ENCODE measurements at places on chromosomes 6 and 20. TPM values are rescaled to one million over a fixed set of nuclear protein-coding genes. Genes with fewer than 3 reads are reported as not detected.

GRCh38 chr20:59403962-59404314 is 103.5 kb downstream of the EDN3 start:
- no peak for DNase-seq

IMPG1 gene
- total RNA-seq: not detected

- peak; percentile 65 for DNase-seq
Measured at GRCh38 chr6:83055366-83055964, 10.2 kb downstream of the UBE3D start.

BPIFB4 gene
- total RNA-seq: not detected

- DNase-seq: no peak
Measured at GRCh38 chr6:79373880-79374279, 139.4 kb upstream of the HMGN3 start.

GRCh38 chr6:28811873-28812272 is 111.9 kb downstream of the TRIM27 start:
- no peak for DNase-seq

GRCh38 chr6:108596956-108597355 is 36.2 kb downstream of the FOXO3 start:
- DNase-seq: no peak

DNA sequence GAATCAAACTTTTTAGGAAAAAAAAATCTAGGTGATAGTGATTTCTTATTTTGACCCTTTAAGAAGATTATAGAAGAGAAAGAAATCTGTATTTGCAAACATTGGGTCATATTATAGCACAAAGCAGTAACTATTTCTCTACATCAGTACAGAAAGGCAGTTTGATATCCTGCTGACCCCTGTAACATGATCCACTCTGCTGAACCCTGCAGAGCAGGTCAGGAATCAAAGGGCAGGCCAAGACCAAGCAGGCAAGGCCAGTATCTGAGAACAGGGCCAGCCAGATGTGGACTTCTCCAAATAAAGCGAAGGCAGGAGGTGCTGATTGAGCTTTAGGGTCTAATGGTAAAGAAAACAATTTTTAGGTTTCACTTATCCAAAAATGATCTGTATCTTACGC is 239.4 kb downstream of the PTPRK start:
- DNase-seq: no peak

GRCh38 chr6:34696189-34696738 is 303 bp downstream of the ILRUN start:
- DNase-seq: no peak

SUMO4 gene
- total RNA-seq: not detected

CD24 gene
- 1.3 TPM for total RNA-seq

- DNase-seq: peak; percentile 74
Measured at GRCh38 chr6:96014846-96015517, 792 bp upstream of the FUT9 start.

ADGRB3 gene
- total RNA-seq: not detected

GRCh38 chr6:86949771-86950170 is 12.4 kb downstream of the HTR1E start:
- peak; percentile 61 for DNase-seq

PNLDC1 gene
- not detected for total RNA-seq

- DNase-seq: no peak
Measured at GRCh38 chr20:34220561-34220960, 20.7 kb upstream of the ASIP start.

DNA sequence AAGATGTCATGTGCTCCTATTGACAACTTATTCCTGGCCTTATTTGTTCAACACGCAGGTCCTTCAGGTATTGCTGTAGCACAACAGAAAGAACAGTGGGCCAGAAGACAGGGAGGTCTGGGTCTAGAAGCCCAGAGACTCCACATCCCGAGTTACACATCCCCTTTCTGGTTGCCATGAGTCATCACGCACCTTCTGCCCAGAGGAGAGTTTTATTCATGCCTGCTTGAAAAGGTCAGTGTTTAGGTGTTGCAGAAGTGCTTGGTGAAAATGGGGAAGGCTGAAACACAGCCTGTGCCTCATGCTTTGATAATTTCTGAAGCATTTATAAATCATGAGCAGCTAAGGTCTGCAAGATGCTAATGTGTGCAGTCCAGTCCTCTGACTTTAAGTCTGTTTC is 256.4 kb downstream of the GMPR start:
- DNase-seq: no peak

DNA sequence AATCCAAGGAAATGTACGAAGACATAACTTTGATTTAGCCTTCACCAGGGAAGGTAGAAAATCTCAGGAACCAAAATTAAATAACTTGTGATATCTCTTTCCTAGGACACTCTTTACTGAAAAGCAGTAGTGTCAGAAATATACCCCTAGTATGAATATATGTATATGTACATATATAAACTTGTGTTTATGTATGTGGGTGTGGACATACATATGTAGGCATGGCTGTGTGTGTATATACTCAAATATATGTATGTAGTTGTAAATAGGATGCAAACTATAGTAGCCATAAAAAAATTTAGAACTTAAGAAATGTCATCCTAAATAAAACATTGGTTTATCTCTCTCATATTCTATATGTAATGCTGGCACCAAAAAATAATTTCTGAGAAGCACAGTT is 500.8 kb downstream of the ADGRB3 start:
- no peak for DNase-seq

FLRT3 gene
- total RNA-seq: not detected

EDN1 gene
- 0.49 TPM for total RNA-seq

SNX21 gene
- 45.6 TPM for total RNA-seq

PEX7 gene
- 5.8 TPM for total RNA-seq

DNA sequence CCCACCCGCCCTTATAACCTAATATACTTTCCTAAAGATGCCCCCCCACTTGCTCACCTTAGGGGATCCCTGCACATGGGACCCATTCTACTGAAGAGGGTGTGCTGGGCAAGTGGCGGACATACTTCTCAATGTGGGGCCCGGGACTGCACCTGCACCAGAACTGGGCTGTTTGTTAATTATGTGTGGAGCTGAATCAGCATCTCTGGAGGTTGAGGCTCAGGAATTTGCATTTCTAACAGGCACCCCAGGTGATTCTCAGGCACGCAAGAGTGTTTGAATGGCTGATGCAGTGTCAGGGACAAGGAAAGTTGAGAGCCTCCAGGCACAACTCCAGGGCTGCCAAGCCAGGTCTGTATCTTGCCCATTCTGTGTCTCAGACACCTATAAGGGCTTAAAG is 8.9 kb upstream of the PTPRT start:
- no peak for DNase-seq

HS3ST5 gene
- total RNA-seq: not detected

DNA sequence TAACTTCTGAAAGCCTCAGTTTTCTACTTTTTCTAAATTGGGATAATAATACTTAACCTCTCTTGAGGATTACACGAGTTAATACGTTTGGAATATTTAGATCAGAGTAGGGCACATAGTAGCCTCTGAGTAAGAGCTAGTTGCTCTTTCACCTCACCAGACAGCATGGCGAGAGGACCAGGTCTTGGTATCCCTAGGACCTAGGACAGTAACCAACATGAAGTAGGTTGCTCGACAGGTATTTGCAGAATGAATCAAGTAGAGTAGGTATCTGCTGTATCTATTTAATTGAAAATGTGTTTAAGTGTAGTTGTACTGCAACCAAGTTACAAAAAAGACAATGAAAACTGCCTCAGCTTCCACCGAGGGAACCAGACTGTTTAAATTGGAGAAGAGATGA is 1.4 kb downstream of the CDC5L start:
- no peak for DNase-seq

- no peak for DNase-seq
Measured at GRCh38 chr6:75893776-75894152, 144.7 kb downstream of the MYO6 start.

GRCh38 chr6:16227048-16227562 is 11.3 kb upstream of the GMPR start:
- no peak for DNase-seq

- DNase-seq: peak; percentile 67
Measured at GRCh38 chr20:24472426-24472825, 3.0 kb downstream of the SYNDIG1 start.

POLH gene
- total RNA-seq: 16.9 TPM

MAP1LC3A gene
- not detected for total RNA-seq

THEMIS gene
- total RNA-seq: not detected

DNA sequence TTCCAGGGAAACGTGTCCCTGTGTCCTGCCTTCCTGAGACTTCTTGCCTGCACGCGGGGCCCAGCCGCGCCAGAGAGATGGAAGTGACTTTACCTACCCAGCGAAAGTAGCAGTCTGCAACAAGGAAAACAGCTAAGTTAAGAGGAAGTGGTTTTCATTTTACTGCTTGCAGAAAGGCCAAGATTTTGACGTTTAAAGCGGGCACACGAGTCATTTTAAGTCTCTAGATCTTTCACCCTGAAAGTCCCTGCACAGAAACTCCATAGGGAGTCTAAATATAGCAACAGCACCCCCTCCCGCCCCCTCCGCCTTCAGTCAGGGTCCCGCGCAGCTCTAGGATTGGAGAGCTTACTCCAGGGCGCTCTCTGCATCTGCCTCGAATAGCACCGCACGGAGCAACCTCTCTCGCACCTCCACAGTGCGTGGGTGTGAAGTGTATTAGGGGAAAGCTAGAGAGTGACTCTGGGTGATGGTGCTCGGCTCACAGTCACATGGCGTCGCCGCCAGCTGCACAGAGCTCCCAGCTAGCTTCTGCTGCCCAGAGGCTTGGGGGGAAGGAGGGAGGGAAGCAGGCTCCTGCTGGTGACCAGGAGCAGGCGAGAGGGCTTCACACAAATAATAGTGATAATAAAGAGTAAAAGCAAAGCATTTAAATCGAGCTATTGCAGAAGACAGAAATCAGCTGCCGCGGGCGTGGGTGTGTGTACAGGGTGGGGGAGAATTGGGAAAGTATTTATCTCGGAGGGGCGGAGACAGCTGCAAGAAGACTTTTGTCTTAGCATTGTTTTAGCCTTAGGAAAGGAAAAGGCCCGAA is 1.8 kb upstream of the KCNQ5 start:
- DNase-seq: no peak
